A549 treated with CORT108297 at 1 μM for 4 hours (cell line): ENCODE measurements at places on chromosomes 5 and 9. TPM values are rescaled to one million over a fixed set of nuclear protein-coding genes. Genes with fewer than 3 reads are reported as not detected.

Gene ATOX1
- 191 to 221 TPM (median 197 TPM) in 5 replicates for total RNA-seq

Gene TAF11L5
- total RNA-seq = not detected in 5 replicates

Gene ADAMTS2
- 0.05 to 0.22 TPM (median 0.08 TPM) in 5 replicates for total RNA-seq

Gene MAMDC2
- total RNA-seq = 0.15 to 0.38 TPM (median 0.29 TPM) in 5 replicates

Gene PCDHB16
- 0.06 to 0.10 TPM (median 0.06 TPM) in 5 replicates for total RNA-seq

Gene PCDHGA12
- 0.02 to 0.03 TPM in 2 of 5 replicates, not detected in the others for total RNA-seq

Gene SLC6A3
- total RNA-seq = 0.05 to 0.09 TPM (median 0.07 TPM) in 5 replicates

Gene CDH9
- not detected in 5 replicates for total RNA-seq

Gene STPG3
- 0.07 TPM in 1 of 5 replicates, not detected in the others for total RNA-seq

Gene MAN1B1
- total RNA-seq = 42.2 to 55.4 TPM (median 51.2 TPM) in 5 replicates

Gene GFM2
- total RNA-seq = 24.9 to 29.9 TPM (median 25.4 TPM) in 5 replicates

Gene SLC46A2
- total RNA-seq = 0.02 TPM in 1 of 5 replicates, not detected in the others

Gene RASGRF2
- 1.8 to 2.1 TPM (median 2.1 TPM) in 5 replicates for total RNA-seq

Gene PCDHB2
- 3.1 to 6.7 TPM (median 3.8 TPM) in 5 replicates for total RNA-seq

Gene SHISAL2B
- 0.18 TPM in 1 of 5 replicates, not detected in the others for total RNA-seq

Gene HACD4
- total RNA-seq = 0.99 to 1.2 TPM (median 1.1 TPM) in 5 replicates

Gene MELK
- total RNA-seq = 62.8 to 88.5 TPM (median 71.3 TPM) in 5 replicates

Gene ALDH1A1
- total RNA-seq = 4,385 to 6,290 TPM (median 5,173 TPM) in 5 replicates

Gene C5orf52
- total RNA-seq = not detected in 5 replicates

Gene POU5F2
- 0.01 TPM in 1 of 5 replicates, not detected in the others for total RNA-seq

Gene VPS13A
- total RNA-seq = 8.2 to 12.7 TPM (median 11.7 TPM) in 5 replicates

Gene SERF1A
- total RNA-seq = 0.76 to 3.8 TPM (median 1.0 TPM) in 5 replicates

Gene OLFM1
- total RNA-seq = 9.5 to 11.5 TPM (median 10.4 TPM) in 5 replicates

Gene TOR1B
- 21.3 to 26.5 TPM (median 24.1 TPM) in 5 replicates for total RNA-seq

Gene GABRP
- total RNA-seq = not detected in 5 replicates

Gene PLCXD3
- 0.17 to 0.37 TPM (median 0.27 TPM) in 5 replicates for total RNA-seq
